ENCODE measurements at places on chromosomes 1 and 21. TPM values are rescaled to one million over a fixed set of nuclear protein-coding genes. Genes with fewer than 3 reads are reported as not detected.

DNA sequence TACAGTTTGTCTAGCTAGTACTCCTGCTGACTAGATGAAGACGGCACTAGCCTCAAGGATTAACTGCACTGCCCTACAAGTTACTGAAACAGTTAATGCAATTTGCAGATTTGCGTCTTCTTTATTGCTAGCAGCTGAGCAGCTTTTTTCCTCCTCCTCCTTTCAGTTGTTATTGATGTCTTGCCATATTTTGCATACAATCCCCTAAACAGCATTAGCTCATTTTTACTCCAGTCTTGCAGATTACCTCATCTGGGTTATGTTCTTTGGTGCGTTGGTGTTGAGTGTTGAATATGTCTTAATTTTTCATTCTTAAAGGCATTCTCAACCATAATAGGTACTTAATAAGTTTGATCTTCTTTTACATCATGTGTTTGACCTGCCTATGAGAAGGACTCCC, 363.4 kb upstream of the LYPLAL1 start:
- no peaks in the 10 kb centered on the region for H3K4me1 ChIP-seq
- no peak overlapping the region for H3K27ac ChIP-seq
- no peaks in the 10 kb centered on the region for H3K36me3 ChIP-seq
- H3K27me3 ChIP-seq, result no peaks in the 10 kb centered on the region
- no peak overlapping the region for H3K4me3 ChIP-seq
- no peak for DNase-seq

- no peaks in the 10 kb centered on the region for H3K36me3 ChIP-seq
- DNase-seq, result peak; percentile 46
- no peak overlapping the region for H3K27ac ChIP-seq
- peaks cover 4% of the 10 kb centered on the region for H3K27me3 ChIP-seq
- H3K4me3 ChIP-seq, result no peak overlapping the region
- H3K4me1 ChIP-seq, result no peaks in the 10 kb centered on the region
Measured at GRCh38 chr1:219875860-219876259, 52.5 kb downstream of the SLC30A10 start.

DNA sequence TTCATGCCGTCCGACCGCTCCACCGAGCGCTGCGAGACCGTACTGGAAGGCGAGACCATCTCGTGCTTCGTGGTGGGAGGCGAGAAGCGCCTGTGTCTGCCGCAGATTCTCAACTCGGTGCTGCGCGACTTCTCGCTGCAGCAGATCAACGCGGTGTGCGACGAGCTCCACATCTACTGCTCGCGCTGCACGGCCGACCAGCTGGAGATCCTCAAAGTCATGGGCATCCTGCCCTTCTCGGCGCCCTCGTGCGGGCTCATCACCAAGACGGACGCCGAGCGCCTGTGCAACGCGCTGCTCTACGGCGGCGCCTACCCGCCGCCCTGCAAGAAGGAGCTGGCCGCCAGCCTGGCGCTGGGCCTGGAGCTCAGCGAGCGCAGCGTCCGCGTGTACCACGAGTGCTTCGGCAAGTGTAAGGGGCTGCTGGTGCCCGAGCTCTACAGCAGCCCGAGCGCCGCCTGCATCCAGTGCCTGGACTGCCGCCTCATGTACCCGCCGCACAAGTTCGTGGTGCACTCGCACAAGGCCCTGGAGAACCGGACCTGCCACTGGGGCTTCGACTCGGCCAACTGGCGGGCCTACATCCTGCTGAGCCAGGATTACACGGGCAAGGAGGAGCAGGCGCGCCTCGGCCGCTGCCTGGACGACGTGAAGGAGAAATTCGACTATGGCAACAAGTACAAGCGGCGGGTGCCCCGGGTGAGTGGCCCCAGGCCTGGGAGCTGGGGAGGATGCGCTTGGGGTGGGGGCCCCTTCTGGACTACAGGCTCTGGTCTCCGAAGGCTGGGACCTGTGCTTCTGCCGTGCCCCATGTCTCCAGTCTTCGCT, 1.1 kb downstream of the SKI start:
- no peaks in the 10 kb centered on the region for H3K36me3 ChIP-seq
- peak overlapping the region; percentile 80 for H3K27ac ChIP-seq
- H3K27me3 ChIP-seq, result no peaks in the 10 kb centered on the region
- DNase-seq, result peak; percentile 68
- H3K4me1 ChIP-seq, result peaks cover 22% of the 10 kb centered on the region

DNA sequence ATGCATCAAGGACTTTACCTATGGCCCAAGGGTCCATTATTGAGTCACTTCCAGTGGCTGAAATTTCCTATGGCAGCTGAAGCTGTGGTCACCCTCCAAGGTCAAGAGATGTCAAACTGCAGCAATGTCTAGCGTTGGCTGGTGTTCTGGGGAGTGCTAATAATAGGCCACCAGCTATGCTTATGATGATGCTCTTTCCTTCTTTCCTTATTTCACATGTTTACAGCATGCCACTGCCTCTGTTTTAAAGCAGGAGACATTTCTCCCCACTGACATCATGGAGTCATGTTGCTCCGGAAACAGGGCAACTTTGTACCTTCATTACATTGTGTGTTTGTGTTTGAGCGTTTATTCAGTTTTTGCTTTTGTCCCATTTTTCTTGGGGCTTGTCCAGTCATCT, 62.6 kb upstream of the CYYR1 start:
- no peak overlapping the region for H3K4me3 ChIP-seq
- no peaks in the 10 kb centered on the region for H3K27me3 ChIP-seq
- H3K36me3 ChIP-seq, result no peaks in the 10 kb centered on the region
- DNase-seq, result no peak
- no peak overlapping the region for H3K27ac ChIP-seq
- H3K4me1 ChIP-seq, result no peaks in the 10 kb centered on the region

DNA sequence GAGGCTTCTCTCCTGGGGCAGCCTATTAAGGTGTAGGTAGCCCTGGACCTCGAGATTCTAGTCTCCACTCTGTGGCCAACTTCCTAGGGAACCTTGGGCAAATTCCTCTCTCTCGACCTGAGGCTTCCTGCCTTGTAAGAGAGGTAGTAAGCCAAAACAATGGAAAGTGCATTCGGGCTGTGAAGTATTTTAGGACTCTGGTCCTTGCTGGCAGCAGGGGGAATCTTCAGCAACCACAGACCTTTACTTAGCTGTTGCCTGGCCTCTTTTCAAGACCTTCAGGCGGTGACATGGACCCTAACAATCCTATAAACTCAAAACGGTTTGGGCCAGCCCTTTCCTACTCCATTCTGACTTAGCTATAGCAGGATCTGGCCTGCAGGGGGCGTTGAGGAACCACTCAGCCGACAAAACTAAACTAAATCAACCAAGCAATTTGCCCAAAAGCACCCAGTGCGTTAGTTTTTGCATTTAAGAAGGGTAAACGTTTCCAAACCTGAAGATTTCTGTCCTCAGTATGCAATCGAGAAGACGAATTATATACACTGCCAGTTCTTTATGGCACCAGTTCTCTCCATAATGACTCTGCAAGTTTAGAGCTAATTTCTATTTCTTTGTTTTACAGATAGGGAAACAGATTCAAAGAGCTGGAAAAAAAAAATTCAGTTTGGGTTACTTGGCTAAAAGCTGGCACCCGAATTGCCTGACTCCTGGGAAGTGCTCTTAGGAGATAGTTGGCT, 10.9 kb upstream of the SESN2 start:
- no peaks in the 10 kb centered on the region for H3K36me3 ChIP-seq
- H3K27me3 ChIP-seq, result no peaks in the 10 kb centered on the region
- H3K27ac ChIP-seq, result peak overlapping the region; percentile 85
- H3K4me3 ChIP-seq, result peak overlapping the region; percentile 14

- H3K4me1 ChIP-seq, result peaks cover 3% of the 10 kb centered on the region
- no peak overlapping the region for H3K27ac ChIP-seq
- no peaks in the 10 kb centered on the region for H3K27me3 ChIP-seq
- H3K4me3 ChIP-seq, result no peak overlapping the region
- no peaks in the 10 kb centered on the region for H3K36me3 ChIP-seq
Measured at GRCh38 chr1:112399456-112399855, 3.4 kb downstream of the CTTNBP2NL start.

DNA sequence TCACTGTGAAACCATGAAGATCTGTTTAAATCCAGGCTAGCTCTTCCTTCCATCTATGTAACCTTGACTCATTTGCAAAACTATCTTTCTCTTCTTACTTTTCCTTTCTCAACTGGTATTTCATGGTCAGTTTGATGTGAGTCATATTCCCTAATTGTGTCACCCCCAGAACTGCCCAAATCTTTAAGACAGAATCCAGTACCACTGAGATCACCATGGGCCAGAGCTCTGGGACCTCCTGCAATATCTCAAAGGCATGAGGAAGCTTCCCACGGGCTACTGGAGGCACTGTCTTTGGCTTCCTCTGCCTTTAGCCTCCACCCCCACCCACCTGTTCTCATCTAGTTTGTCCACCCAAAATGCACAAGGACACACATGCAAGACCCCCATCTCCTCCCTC, 274.4 kb upstream of the FMN2 start:
- no peak overlapping the region for H3K27ac ChIP-seq
- DNase-seq, result no peak
- no peaks in the 10 kb centered on the region for H3K36me3 ChIP-seq
- no peaks in the 10 kb centered on the region for H3K27me3 ChIP-seq
- H3K4me1 ChIP-seq, result no peaks in the 10 kb centered on the region

- no peaks in the 10 kb centered on the region for H3K27me3 ChIP-seq
- H3K4me3 ChIP-seq, result no peak overlapping the region
- no peak for DNase-seq
- H3K36me3 ChIP-seq, result no peaks in the 10 kb centered on the region
Measured at GRCh38 chr1:213737398-213738035, 250.3 kb upstream of the PROX1 start.

DNA sequence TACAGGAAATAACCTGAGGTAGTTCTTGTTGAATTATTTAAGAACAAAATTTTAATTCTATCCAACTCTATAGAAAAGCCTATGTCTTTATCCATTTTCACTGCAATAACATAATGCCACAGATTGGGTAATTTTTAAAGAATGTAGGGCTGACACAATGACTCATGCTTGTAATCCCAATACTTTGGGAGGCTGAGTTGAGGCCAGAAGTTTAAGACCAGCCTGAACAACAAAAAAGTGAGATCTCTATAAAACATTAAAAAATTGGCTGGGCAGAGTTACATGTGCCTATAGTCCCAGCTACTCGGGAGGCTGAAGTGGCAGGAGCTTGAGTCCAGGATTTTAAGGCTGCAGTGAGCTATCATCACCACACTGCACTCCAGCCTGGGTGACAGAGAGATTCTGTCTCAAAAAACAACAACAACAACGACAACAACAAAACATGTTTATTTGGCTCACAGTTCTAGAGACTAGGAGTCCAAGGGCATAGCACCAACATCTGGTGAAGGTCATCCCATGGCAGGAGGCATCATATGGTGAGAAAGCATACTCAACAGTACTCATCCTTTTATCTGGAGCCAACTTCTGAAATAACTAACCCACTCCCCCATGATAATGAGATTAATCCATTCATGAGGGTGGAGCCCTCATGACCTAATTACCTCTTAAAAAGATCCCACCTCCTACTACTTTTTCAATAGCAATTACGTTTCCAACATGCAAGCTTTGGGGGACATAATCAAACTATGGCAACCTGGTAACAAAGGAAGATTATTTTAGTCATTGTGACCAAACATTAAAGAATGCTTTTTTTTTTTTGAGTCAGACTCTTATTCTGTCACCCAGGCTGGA, 59.6 kb downstream of the ABL2 start:
- DNase-seq, result no peak
- no peaks in the 10 kb centered on the region for H3K36me3 ChIP-seq
- H3K4me3 ChIP-seq, result no peak overlapping the region
- no peaks in the 10 kb centered on the region for H3K27me3 ChIP-seq
- no peak overlapping the region for H3K27ac ChIP-seq

The BARHL2 gene
- not detected for total RNA-seq
